ENCODE measurements at places on chromosomes 6 and 20.
A peak's percentile ranks its signal among the peaks of the same experiment; 100 is the strongest.

DNA sequence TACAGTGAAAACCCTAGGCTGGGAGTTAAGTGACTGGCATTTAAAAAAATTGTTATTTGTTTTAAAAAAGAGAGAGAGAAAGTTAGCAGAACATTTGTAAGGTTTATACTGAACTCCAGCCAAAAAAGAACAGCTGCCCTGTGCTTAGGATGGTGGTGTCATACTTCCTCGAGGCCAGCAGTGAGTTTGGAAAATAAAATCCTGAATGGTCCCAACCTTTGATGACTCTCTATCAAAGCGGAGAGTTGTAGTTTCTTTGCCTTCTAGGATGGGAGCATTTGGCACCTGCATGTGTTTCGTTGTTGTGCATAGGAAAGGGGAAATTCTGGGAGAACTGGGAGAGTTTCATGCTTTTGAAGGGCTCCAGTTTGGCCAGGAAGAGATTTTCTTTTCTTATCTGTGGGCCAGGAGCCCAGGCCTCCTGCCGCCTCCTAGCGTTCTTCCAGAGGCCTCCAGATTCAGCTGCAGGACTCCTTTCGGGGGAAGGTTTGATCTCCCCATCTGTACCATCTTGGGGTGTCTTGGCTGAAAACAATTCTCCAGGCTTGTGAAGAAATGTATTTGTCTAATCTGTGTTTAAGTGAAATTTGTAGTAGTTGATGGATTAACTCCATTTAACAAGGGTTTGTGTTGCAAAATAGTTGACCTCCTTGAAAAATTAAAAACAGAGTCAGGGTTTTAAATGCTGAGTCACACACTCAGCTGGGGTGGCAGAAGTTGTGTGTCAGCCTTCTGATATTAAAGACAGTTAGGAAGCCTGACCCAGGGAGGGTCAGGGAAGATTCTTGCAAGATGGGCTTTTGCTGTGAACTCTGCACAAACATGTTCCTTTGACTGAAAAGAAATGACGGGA lies 63.4 kb downstream of the TXNDC5 start:
- no peak for DNase-seq

DNA sequence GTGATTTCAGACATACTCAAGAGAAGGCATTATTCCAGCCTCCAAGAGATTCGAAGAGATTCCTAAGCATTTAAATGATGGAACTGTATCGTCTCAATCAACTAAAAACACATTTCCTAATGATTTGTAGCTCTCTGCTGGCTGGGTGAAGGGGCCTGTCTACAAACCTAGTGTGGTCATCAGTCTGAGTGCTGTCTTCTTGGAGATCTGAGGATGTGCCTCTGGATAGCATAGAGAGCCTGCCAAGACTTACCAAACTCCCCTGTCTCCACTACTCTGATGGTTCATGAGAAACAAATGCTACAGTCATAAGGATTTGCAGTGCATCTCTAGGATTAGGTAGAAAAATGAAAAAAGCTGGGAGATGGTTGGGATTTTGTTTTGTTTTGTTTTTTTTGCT lies 176.9 kb upstream of the CITED2 start:
- no peak for DNase-seq

DNA sequence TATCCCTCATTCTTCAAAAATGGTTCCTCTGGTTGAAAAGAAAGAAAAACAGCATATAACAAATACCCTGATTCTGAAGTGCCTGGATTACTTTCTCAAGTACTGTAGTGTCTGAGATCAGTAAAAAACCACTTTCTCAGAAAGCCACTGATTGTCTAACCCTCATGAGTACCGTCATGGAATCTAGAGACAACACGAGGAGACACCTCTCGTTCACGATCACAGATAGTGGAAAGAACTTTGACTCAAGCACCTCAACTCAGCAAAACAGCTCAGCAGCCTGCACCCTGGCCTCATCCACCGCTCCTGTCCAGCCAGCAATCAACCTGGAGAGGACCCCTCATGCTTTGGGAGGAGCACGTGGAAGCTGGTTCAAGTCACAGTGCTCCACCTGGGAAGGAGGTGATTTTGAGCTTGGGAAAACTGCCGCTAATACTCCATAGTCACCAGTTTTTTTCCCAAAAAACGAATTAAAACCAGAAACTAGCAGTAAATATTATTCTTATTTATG lies 1.0 kb downstream of the SCML4 start:
- DNase-seq, result no peak

- no peak for DNase-seq
Observed at GRCh38 chr6:137136065-137136464, 37.4 kb downstream of the IL22RA2 start.

DNA sequence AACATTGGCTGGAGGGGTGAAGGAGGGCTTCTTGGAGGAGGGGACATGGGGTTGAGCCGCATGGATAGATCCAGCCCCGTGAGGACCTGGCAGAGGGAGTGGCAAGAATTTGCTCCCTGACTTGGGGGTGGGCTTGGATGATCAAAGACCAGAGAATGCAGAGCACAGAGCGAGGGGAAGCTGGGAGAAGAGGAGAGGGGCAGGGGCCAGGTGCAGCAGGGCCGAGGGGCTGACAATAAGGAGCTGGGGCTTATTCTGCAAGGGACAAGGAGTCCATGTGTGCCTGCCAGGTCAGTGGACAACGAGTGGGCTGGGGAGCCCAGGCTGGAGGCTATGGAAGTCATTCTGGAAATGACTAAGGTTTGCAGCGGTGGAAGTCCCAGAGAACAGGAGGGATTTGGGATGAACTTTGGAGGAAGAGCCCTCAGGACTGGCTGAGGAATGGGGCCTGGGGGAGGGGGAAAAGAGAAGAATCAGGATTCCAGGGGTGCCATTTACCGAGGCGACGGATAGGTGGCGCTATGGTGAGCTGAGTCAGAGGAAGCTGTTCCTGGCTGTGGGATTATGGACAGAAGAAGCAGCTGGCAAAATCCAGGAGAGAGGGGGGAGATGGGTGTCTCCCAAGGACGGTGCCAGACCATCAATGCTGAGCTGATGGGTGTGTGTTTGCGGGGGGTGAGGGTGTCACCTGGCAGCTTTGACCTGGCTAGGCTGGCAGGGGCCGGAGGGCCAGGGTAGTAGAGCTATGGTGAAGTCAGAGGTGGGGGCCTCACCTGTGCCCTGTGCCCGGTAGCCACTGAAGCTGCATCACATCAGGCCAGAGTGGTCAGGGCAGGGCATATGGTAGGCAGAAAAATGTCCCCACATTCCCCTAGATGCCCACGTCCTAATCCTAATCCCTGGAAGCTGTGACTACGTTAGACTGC lies 7.8 kb downstream of the KCNG1 start:
- peak; percentile 70 for DNase-seq

GRCh38 chr6:16632101-16632500 lies 129.2 kb downstream of the ATXN1 start:
- DNase-seq, result no peak

- no peak for DNase-seq
Observed at GRCh38 chr6:147022041-147022440, 182.2 kb upstream of the STXBP5 start.

GRCh38 chr20:32808438-32808837 lies 11.3 kb upstream of the MAPRE1 start:
- DNase-seq, result no peak

DNA sequence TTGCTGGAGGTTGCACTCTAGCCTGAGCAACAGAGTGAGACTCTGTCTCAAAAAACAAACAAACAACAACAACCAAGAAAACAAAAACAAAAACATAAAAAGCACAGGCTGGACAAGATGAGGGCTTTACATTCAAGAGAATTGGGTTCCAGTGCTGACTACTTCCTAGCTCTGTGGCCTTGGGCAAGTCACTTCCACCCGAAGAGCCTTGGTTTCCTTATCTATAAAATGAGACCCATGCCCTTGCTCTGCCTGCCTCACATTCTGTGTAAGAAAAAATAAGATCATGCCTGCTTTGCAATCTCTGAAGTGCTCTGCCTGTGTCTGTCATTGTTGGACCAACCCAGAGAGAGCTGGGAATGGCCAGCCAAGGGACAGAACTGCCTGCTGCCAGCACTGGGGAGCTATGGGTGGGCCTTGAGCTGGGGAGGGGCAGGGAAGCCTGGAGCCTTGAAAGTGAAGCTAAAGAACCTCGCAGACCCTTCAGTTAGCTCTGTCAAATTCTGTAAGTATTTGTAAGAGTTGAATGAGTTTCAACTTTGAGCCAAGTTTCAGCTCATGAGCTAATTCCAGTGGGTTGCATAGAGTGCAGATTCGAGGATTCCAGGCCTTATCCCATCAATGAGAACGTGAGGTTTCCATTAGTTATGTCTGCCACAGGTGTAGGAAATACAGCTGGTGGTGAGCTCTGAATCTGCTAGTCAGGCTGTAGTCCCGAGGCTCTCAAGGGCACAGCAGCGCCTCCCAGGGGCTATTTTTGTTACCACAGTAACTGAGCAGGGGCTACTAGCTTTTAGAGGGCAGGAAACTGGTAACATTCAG lies 93.2 kb downstream of the DLGAP4 start:
- DNase-seq, result peak; percentile 77

DNA sequence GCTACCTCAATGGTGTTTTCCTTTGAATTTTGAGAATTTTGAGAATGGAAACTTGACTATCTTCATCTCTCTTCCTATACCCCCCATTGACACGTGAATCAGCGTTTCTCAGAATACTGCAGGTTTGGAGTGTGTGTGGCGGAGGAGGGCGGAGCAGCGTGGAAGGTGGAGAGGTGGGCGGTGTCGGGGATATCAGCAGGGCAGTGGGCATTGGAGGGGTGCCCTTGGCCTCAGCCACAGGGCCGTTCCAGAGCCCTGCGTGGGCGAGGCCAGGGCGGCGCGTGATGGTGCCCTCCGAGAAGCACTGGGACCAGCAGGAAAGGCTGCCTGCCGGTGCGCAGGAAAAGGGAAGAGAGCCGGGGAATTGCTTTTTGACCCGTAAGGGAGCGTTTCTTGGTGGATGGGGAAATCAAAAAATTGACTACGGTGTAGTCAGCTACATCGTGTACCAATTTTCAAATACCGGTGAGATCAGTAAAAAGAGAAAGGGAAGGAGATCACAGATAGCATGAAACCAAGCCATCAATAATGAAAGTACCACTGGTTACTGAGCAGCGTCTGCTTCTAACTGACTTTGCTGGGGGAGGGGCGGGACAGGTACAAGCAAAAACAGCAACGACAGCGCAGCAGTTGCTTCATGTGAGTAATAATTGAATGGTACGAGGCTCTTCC lies 82.7 kb upstream of the DUSP22 start:
- DNase-seq, result no peak

- no peak for DNase-seq
Observed at GRCh38 chr20:14521436-14521835, 184.0 kb upstream of the FLRT3 start.

DNA sequence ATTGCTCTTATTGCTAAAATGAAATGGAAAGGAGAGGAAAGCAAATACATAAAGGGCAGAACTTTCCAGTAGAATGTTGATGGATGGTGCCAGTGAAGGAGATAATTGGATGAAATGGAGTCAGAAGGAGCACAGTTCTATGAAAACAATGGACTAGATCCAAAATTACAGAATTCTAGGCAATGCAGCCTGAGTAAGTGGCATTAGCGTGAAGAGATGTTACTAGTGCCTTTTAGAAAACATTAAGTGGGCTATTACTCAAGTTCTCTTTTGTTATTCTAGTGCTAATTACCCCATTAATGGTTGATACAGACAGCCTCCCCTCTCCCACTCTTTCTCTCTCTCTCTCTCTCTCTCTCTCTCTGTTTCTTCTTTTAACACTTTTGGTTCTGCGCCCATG lies 209.5 kb upstream of the RGS17 start:
- DNase-seq, result no peak

- DNase-seq, result no peak
Observed at GRCh38 chr6:120938164-120938875, 396.0 kb downstream of the TBC1D32 start.

DNA sequence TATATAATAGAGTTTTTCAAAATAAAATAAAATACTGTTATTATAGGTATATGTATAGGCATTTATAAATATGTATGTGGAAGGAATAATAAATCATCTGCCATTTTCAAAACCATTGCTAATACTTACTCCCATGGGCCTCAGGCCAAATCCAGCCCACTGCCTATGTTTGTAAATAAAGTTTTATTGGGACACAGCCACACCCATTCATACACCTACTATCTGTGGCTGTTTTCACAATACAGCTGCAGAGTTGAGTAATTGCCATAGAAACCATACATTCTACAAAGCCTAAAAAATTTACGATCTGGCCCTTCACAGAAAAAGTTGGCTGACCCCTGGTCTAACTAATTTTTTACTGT lies 9.5 kb downstream of the ALDH5A1 start:
- DNase-seq, result no peak

- no peak for DNase-seq
Observed at GRCh38 chr20:6705106-6705766, 62.2 kb upstream of the BMP2 start.

- DNase-seq, result no peak
Observed at GRCh38 chr20:57837208-57838035, 127.6 kb upstream of the PMEPA1 start.

DNA sequence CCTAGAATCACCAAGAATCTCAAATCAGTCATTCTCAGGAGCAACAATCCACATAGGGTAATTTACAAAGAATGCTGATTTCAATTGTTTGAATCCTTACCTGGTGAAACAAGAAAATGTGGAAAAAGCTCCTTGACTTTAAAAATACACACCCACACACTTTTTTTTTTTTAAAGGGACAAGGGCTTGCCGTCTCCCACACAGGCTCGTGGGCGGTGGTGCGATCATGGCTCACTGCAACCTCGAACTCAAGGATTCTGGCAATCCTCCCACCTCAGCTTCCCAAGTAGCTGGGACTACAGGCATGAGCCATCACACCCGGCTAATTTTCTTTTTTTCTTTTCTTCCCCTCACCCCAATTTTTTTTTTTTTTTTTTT lies 30.7 kb downstream of the PARD6B start:
- DNase-seq, result peak; percentile 17

GRCh38 chr6:4426968-4427367 lies 291.6 kb upstream of the ECI2 start:
- DNase-seq, result no peak

DNA sequence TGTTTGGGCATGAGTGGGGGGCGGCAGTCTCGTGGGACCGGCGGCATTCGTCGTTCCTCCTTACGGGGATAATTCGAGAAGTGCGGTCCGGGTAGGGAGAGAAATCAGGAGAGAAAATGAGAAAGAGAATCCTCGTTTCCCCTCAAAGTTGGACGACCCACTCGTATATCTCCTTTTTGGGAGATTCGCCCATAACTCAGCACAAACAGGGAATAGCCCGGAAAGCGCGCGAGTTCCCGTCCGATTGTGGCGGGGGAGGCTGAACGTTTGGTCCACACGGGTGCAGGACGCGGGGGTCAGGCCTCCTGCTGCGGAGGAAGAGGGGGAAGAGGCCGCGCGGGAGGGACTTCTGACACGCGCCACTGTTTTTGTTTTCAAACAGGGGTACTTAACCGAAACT lies 42.4 kb downstream of the POPDC3 start:
- peak; percentile 33 for DNase-seq

DNA sequence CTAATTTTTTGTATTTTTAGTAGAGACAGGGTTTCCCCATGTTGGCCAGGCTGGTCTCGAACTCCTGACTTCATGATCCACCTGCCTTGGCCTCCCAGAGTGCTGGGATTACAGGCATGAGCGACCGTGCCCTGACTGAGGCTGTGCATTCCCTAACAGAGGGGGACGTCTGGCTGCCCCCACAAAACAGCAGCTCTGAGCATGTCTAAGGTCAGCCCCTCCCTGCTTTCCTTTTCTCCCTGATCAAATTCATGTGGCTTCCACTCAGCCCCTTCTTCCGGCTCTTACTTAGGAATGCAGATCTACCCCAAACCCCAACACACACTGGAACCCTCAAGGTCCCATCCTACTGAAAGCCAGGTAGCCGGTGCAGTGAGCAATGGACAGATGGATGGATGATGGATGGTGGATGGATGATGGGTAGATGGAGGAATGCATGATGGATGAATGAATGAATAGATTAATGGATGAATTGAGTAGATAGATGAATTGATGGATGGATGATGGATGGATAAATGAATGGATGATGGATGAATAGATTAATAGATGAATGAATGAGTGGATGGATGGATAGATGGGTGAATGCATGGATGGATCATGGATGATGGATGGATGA lies 91.5 kb upstream of the BHLHE23 start:
- DNase-seq, result no peak
